Fibroblast of skin of right quadriceps (primary cell): ENCODE measurements at places on chromosomes 5 and 9.

GRCh38 chr5:177035976-177036375 is 13.5 kb downstream of the ZNF346 start:
- peak; percentile 35 for DNase-seq

DNA sequence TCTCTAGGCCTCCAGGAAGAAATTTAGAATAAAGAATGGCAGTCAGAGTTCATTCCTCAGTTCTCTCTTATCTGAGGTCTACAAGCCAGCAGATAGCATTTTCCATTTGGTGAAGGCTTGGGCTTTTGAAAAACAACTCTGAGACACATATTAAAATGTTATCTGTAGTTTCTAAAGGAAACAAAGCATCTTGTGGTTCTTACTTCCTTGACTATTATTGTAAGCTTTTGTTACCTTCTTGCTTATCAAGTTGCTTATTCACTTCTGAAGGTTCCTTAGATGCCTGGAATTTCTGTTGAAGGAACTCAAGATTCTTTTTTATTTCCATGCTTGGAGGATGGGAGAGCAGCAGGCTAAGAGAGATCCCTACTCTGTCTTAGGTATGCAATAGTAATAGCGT is 79.2 kb upstream of the MRPS30 start:
- no peak for DNase-seq

DNA sequence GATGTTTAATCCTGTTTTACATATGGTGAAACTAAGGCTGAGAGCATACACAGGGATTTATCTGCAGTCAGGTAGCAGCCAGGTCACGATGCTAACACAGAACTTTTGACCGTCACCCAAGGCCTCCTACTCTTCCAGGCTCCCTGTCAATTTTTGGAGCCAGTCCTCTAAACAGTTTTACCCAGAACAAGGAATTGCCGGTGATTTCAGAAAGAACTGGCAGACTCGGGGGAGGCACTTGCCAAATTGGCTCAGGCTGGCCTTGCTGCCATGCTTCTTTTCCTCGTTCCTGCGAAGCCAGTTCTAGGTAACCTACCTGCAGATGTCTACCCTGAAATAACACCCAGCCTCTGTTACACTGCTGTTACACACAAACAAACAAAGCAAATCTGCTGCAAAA is 21.2 kb downstream of the GRIA1 start:
- DNase-seq: no peak

- DNase-seq: no peak
These were observed 4.9 kb downstream of the TPRN start for GRCh38 chr9:137195525-137196220.

- DNase-seq: no peak
These were observed 50.1 kb upstream of the BASP1 start for GRCh38 chr5:17167171-17167891.

- DNase-seq: no peak
These were observed 6.2 kb upstream of the FYB1 start for GRCh38 chr5:39225405-39226099.

GRCh38 chr9:127438394-127438793 is 12.8 kb downstream of the RPL12 start:
- DNase-seq: no peak

DNA sequence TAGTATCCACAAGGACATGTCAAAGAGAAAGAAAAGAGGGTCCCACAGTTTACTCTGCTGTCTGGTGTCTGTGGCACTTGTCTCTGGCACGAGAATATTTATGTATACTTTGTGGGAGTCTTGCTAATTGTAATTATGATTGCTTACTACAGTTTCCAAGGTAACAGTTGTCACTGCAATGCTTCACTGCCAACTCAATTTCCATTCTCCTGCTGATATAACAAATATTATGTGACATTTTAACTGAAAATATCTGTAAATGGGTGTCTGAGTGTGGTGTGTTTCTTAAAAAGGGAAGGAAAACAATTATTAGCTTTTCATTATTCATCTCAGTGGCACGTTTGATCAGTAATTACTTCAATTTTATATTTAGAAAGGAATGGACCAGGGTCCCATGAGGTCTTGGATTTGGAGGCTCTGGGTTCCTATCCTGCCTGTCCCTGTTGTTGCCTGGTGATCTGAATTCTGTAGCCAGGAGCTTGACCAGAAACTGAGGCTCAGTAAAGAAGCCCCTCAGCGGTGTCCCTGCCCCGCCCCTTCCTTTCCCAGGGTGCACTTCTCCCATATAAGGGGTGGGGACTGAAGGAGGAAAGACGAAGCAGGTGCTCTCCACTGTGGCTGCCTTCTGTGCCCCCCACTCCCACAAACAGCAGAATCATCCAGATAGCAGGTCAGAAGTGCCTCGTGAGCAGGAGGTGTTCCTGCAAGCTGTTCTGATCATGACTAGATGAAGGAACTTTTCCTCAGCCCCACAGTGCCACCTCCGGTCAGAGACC is 137.3 kb upstream of the KIF2A start:
- DNase-seq: no peak

- peak; percentile 69 for DNase-seq
These were observed 14.4 kb downstream of the F2RL2 start for GRCh38 chr5:76608833-76609232.

- no peak for DNase-seq
These were observed 86.6 kb upstream of the SLC25A48 start for GRCh38 chr5:135747824-135748223.

DNA sequence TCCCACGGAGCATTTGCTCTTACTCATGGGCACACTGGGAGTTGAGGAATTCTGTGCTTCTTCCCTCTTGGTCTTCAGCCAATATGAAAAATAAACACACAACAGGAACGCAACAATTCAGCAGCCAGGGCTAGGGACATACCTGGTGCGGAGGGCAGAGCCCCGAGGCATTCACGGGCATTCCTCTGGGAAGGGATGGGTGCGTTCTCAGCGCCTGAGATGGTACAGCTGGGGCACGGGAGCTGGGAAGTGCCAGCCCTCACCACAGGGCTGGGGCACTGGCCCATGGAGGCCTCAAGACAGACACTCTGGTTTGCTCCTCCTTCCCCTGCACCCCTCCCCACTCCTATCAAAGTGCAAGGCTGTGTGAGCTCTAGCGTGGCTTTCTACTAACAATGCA is 2.1 kb downstream of the SLC6A3 start:
- no peak for DNase-seq

DNA sequence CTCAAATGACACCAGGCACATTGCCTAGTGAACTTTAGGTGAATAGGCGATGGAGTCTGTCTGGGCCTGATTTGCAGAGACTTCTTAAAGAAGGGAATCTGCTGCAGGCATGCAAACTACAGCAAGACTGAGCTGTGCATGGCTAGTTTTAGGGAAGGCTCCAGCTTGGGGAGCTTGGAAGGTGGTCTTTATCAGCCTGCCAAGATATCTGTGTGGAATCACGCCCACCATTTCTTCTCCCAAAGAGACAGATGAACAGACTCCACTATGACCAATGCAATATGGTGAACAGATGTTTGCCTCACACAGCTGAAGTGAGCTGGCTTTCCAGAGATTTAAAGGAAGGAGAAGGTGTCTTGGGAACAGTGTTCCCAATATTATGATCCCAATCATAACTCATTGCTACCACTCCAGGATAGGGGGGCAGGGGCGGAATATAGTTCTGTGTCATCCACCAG is 129.0 kb upstream of the HMHB1 start:
- peak; percentile 37 for DNase-seq

DNA sequence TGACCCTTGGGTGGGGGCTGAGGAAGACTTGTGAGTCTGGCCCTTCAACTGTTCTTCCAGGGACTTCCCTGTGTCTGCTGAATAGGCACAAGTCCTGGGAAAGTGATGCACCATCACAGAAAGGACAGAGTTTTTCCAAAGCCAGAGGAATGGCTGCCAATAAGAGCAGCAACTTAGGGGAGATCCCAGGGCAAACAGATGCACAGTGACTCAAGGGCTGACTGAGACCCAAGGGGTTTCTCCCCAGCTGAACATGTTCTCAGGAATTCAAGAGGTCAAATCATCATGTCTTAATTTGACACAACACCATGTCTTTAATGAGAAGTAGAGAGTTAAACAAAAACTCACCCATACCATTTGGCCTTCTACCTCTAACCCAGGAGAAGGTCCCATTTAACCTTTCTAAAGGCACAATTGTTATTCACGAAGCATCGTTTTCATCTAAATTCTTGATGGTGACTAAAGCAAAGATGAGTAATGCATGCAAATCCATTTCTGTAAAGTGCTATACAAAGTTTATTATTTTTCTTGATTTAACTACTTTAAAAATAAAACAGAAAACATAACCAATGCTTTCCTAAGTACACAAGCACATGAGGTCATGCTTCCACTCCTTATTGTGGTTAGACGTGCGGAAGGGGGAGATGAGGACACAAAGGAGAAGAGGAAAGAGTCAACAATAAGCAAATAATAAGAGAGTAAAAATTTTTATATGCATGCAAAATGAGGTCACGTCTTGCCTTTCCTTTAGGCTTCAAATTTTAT is 324.1 kb downstream of the PLK2 start:
- DNase-seq: peak; percentile 68

- DNase-seq: no peak
These were observed 41.4 kb upstream of the FAT2 start for GRCh38 chr5:151632524-151632923.

GRCh38 chr5:134893748-134894505 is 11.0 kb upstream of the PCBD2 start:
- DNase-seq: no peak

DNA sequence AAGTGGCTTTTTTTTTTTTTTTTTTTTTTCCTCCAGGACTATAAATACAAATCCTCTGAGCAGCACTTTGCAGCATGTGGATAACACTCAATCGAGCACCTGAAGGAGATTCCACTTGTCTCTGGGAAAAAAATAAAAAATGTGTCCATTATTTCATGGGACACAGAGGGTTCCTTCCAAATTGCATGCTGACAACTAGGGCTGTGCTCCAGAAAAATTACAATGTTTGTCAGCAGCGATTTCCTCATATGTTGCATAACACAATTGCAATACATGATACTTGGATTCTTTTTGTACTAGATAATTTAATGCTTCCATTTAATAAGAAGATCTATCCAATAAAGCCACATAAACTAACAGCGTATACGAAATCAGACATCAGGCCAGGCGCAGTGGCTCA is 84.4 kb downstream of the CDH18 start:
- no peak for DNase-seq

GRCh38 chr5:157167214-157167621 is 1.2 kb upstream of the GARIN3 start:
- DNase-seq: peak; percentile 93

GRCh38 chr5:1547655-1548054 is 23.9 kb upstream of the LPCAT1 start:
- no peak for DNase-seq

DNA sequence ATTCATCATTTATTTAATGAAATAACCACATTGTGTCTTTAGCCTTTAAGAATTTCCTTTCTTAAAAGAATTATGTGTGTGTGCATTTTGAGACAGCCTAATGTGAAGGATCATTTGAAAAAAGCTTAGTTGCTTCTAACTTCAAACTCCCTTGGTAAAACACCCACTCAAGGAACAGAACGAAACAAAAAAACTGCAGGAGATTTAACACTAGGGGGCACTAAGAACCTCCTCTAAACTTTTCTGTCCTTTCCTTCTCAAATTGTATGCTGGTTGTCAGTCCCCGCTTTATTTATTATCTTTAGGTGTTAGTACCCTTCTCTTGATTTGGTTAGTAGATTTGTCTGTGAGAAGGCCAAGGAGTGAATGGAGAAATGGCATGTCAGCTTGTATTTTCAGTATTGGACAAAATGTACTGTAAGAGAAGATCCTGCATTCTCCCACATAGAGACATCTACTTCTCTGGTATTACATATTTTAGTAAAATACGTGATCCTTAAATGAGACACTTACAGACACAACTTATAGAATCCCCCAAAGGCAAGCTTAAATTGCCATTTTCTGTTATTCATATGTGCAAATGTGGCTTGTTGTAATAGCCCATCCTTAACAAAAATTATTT is 229.7 kb downstream of the MRPS30 start:
- DNase-seq: peak; percentile 13

DNA sequence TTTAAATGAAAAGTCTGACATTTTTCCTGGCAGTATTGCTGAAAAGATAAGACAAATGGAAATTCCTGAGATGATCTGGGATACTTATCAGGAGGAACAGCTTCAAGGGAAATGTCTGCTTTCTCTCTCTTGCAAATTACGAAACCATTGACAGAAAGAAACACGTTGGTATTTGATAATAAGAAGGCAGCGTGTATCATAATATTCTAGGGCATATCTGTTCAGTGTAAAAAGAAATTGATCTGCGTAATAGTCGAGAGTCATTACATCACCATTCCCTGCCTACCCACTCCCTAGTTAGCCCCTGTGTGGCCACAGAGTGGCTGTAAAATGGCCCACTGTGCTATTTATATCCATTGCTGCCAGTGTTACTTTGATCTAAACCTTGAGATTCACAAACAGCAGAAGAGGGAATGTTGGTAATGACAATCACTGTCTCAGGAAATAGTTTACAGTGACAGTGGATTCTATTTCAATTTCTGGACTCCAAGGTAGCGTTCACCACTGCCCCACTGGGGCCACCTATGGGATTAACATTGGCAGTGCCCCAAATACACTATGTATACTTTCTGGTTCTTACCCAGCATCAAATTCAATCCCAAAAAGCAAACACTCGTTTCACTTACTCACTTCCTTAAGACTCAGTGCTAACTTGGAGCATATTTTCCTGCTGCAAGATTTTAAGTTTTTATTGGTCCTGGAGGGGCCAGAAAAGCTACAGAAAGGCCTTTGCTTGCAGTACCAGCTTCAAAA is 133.4 kb upstream of the GAS1 start:
- DNase-seq: peak; percentile 49

DNA sequence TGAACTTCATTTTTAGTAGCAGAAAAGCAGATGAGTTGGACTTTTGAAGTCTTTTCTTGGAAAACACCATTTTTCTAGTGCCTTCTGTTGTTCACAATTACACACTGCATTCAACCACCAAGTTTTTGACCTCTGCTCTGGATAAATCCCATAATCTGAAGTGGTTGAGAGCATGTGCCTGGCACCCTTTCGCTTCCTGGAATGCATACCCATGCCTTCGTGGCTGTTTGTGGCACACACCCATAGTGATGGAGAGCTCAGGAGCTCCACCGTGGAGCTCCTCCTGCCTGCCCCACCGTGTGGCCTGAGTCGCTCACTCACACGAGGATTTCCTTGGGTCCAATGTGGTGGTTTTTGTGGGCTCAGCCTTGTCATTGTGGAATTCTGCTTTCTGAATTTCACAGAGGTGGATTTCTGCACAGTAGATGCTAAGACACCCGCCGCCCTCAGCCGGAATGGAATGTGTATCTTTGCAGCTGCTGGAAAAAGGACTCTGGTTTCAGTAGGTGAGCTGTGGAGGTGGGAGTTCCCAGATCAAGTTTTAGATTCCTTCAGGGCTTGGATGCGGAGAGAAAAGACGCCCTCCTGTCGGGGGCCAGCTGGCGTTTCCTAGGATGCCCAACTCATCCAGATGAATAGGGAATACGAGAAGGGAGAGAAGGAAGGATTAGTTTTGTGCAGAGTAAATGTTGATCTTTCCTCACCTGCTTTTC is 500.4 kb downstream of the IRX1 start:
- no peak for DNase-seq

DNA sequence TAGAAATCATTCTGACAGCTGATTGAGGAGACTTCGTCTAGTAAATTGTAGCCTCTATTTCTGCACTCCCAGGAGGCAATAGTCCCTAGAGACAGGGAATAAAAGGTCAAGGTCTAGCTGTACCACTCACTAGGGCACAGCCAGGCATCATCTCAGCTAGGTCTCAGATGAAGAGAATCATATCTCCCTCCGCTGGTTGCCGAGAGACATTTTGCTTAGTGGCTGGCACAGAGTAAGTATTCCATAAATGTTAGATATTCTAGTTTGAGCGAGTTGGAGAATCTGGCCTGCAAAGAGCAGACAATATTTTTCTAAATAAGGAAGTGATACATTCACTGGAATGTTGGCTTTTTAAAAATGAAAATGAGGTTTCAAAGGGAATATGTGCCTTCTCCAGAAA is 180.4 kb upstream of the ACTBL2 start:
- peak; percentile 41 for DNase-seq
